Type B pancreatic cell (in vitro differentiated cells): ENCODE measurements at places on chromosomes 12 and 14. TPM values are rescaled to one million over a fixed set of nuclear protein-coding genes. Genes with fewer than 3 reads are reported as not detected.

Gene APOLD1
- total RNA-seq: 2.9 and 5.6 TPM in 2 replicates

Gene CD4
- total RNA-seq: 0.64 and 0.65 TPM in 2 replicates

Gene WIF1
- total RNA-seq: 2.3 and 14.9 TPM in 2 replicates

Gene RNASE2
- not detected in 2 replicates for total RNA-seq

Gene DPPA3
- total RNA-seq: not detected in 2 replicates

Gene TRHDE
- total RNA-seq: 1.7 and 3.2 TPM in 2 replicates

Gene LRP1-AS
- not detected in 2 replicates for total RNA-seq

Gene SIX6
- total RNA-seq: not detected in 2 replicates

Gene WNT5B
- total RNA-seq: 11.3 and 42.9 TPM in 2 replicates

Gene C1R
- total RNA-seq: 5.4 and 6.5 TPM in 2 replicates

Gene CLEC1B
- total RNA-seq: 0.62 TPM in 1 of 2 replicates, not detected in the other

Gene SLC17A8
- total RNA-seq: 2.6 and 6.1 TPM in 2 replicates

Gene PPP1CC
- 135 and 174 TPM in 2 replicates for total RNA-seq

Gene SERPINA9
- total RNA-seq: not detected in 2 replicates

Gene PDZRN4
- 0.86 and 2.3 TPM in 2 replicates for total RNA-seq

Gene NPAS3
- 3.4 and 8.7 TPM in 2 replicates for total RNA-seq

Gene FLRT2
- total RNA-seq: 30.3 and 127 TPM in 2 replicates

Gene MDGA2
- total RNA-seq: 0.43 and 1.3 TPM in 2 replicates

Gene SRRM4
- 1.1 and 1.4 TPM in 2 replicates for total RNA-seq

Gene SFSWAP
- 46.3 and 59.3 TPM in 2 replicates for total RNA-seq

Gene DBX2
- total RNA-seq: 0.10 TPM in 1 of 2 replicates, not detected in the other

Gene DMAC2L
- 13.9 and 15.6 TPM in 2 replicates for total RNA-seq

Gene CMA1
- total RNA-seq: not detected in 2 replicates

Gene SLC25A21
- total RNA-seq: 0.55 and 0.58 TPM in 2 replicates

Gene LRTM2
- total RNA-seq: 0.12 and 0.95 TPM in 2 replicates

Gene ACOT2
- 18.1 and 18.2 TPM in 2 replicates for total RNA-seq

Gene SPIC
- total RNA-seq: not detected in 2 replicates

Gene KRT82
- total RNA-seq: not detected in 2 replicates

Gene KCNC2
- 1.3 and 2.5 TPM in 2 replicates for total RNA-seq

Gene MIP
- total RNA-seq: not detected in 2 replicates

Gene SMCO3
- total RNA-seq: not detected in 2 replicates

Gene TUNAR
- 7.0 and 7.4 TPM in 2 replicates for total RNA-seq
